ENCODE measurements at places on chromosomes 5 and 9.
A peak's percentile ranks its signal among the peaks of the same experiment; 100 is the strongest.

DNA sequence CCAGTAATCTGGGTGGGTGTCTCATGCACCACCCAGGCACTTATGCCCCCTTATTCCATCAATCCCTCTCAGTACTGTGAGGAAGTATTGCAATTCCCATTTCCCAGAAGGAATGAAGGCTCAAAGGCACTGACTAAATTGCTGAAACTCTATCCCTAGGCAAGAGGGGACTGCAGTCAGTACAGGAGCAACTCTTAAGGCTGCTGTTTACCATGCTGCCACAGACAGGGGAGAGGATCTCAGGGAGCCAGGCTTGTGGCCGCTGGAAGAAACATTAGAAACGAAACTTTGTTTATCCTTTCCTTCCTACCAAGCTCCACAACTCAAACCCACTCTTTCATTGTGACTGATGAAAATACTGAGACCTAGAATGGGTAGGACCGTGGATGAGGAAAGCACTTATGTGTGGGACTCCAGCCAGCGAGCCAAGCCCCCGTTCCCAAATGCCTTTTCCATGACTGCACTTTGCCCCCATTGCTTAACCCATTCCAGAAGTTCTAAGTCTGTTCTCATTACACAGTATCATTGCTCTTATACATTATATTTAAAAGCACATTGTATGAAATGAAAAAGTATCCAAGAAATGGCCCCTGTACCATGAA lies 54.3 kb downstream of the TLE1 start:
- no peak for DNase-seq

- no peak for DNase-seq
Measured at GRCh38 chr9:35675204-35675603, 1.5 kb downstream of the CA9 start.

DNA sequence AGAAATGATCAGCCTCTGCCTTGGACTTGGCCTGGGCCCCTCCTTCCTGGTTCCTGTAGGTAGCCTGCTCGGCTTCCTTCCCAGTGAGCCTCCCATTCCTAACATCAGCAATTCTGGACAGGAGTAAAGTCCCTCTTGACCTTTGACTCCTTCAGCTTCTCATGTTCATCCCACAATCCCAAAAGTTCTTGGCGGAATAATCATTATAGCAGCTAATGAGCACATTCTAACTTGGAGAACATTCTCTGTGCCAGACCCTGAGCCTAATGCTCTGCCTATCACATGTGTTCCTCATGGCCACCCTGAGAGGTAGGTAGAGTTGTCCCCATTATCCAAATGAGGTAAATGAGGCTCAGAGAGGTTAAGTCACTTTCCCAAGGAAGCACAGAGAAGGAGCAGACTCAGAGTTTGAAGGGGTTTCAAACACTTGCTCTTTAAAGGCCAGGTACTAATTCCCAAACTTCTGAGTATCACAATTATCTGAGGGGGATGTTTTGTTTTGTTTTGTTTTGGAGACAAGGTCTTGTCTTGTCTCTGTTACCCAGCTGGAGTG lies 21.2 kb downstream of the SWI5 start:
- DNase-seq, result no peak

- no peak for DNase-seq
Measured at GRCh38 chr5:68225188-68225910, 9.8 kb downstream of the PIK3R1 start.

DNA sequence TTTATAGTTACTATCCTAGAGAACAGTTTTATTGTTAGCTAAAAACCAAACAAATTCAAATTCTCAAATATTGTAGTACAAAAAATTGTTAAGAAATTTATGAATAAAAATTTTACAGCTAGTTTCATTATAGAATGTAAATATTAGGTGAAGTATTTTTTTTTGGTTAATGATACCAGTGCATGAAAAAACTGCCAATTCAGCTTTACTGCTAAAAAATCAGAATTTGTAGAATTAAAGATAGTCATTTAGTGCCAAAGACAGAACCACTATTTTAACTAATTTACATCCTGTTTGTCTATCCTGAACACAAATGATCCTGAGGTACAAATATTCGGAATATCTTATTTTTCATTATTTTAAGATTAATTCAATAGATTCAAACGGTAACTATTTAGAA lies 202.6 kb downstream of the FER start:
- no peak for DNase-seq

DNA sequence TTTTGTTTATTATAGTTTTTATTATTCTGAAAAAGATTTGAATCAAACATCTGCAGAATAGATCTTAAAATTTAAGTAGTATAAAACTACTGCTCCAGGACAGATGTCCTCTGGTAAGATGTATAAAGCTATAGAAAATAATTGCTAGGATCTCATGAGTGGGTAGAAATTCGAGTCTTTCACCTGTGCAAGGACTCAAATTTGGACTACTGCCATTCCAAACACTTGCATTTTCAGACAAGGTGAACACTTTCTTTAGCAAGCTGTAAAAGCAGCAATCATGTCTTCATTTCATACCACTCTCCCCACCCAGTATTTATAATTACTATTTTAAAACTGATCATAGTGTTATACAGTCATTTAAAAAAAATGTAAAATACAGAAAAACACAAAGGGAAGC lies 20.7 kb downstream of the SKP2 start:
- DNase-seq, result no peak

- DNase-seq, result no peak
Measured at GRCh38 chr5:107477492-107477891, 193.2 kb downstream of the EFNA5 start.

DNA sequence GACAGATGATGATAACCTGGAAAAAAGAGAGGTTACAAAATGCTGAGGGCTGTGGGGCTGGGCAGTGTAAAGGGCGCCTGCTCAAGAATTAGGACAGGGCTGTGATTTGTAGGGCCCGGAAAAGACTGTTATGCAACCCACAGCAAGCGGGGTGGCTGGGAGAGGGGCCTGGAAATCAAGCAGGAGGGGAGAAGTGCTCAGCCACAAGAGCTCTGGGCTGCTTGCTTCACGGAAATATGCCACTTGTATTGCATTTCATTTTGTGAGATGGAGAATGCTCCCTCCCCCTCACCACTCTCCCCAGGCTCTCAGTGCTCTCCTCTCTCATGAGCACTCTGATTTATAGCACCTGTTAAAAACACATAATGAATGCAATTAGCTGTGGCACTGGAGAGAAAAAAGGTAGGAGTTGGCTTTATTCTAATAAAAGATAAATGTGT lies 8.4 kb upstream of the HAND1 start:
- no peak for DNase-seq

DNA sequence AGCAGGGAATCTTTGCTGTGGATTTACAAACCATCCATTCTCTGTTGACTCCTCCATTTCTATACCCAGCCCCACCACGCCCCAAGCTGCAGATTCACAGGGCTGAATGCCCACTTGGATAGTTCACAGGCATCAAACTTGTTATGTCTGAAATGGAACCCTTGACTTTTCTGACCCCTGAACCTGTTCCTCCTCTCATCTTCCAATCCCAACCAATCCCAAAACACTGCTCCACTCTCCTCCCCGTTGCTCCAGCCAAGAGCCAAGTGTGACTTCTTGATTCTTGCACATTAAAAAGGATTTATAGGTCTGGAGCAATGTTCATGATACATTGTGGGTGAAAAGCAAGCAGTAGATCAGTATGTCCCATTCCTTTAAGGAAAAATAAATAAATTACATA lies 145.6 kb downstream of the DAB2IP start:
- no peak for DNase-seq

GRCh38 chr9:37425298-37425752 lies 2.8 kb downstream of the GRHPR start:
- no peak for DNase-seq

DNA sequence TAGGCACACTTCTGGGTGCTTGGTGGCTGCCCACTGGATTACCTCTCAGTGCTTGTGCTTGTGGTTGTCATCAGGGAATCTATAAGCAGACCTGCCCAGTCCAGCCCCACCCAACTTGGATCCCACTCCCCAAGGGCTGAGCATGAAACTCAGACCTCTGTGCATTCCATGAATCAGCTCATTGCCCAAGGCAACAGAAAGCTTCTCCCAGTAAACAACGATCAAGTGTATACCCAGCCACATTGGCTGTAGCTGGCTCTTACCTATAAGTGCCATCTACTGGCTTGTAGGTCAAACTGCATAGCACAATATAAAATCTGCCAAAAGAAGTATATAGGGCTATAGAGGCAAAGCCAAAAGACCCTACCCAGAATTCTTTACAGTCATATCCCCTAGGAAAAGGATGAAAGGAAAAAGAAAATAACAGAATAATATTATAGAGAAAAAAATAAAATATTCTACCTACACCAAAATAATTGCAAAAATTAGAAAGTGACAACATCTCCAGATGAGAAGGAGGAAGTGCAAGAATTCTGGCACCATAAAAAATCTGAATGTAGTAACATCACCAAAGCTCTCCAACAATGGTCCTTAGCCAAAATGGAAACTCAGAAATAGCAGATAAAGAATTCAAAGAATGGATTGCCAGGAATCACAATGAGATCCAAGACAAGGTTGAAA lies 321.0 kb upstream of the TRPC7 start:
- DNase-seq, result no peak

DNA sequence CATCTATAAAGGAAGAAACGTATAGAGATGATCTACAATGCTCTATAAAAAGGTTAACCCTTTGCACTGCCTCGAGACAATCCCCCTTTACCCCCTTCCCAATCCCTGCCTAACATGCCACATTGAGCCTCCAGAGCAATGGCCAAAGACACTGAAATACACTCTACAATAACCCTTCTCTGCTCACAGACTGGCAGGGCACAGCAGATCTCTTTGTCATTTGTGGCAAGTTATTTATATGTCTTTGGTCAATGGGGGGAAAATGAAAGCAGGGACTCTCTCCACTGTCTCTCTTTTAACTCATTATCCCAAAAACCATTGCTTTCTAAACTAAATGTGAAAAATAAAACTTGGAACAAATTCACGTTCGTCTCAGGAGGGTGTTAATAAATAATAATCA lies 51.7 kb downstream of the PTCH1 start:
- no peak for DNase-seq

- DNase-seq, result no peak
Measured at GRCh38 chr9:122218935-122219855, 9.6 kb downstream of the LHX6 start.

GRCh38 chr5:170619869-170620268 lies 116.0 kb downstream of the KCNIP1 start:
- no peak for DNase-seq

- DNase-seq, result peak; percentile 59
Measured at GRCh38 chr5:180353048-180353979, at the start of gene GFPT2. TSS of gene GFPT2 (minus strand) at chr5:180353336. CDS start at chr5:180353217, 119 bp downstream.

- no peak for DNase-seq
Measured at GRCh38 chr5:159735749-159736660, 180.3 kb upstream of the ADRA1B start.

DNA sequence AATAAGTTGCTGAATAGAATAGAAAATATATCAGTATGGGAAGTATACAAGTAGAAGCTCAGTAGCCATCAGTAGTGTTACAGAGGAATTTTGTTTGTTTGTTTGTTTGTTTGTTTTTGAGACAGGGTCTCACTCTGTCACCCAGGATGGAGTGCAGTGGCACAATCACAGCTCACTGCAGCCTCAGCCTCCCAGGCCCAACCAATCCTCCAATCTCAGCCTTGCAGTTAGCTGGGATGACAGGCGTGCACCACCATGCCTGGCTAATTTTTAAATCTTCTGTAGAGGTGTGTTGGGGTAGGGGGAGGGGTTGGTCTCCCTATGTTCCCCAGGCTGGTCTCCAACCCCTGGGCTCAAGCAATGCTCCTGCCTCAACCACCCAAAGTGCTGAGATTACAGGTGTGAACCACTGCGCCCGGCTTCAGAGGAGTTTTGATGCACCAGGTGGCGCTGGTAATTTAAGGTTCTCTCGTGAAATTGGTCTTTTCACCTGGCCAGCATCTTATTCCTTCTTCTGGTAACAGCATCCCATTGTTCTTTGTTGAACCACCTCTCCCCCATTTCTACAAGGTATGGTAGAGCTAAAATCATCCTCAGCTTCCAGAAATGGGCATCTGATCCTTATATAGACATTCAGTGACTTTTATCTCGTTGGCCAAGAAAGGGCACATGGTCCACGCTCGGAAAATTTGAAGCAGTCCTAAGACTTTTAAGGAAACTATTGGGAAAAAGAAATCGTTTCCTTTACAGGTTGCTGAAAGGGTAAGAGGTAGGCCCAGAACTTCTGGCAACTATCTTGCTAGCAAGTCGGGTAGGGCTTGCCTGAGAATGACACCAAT lies 157.1 kb downstream of the ARRDC3 start:
- DNase-seq, result peak; percentile 36

DNA sequence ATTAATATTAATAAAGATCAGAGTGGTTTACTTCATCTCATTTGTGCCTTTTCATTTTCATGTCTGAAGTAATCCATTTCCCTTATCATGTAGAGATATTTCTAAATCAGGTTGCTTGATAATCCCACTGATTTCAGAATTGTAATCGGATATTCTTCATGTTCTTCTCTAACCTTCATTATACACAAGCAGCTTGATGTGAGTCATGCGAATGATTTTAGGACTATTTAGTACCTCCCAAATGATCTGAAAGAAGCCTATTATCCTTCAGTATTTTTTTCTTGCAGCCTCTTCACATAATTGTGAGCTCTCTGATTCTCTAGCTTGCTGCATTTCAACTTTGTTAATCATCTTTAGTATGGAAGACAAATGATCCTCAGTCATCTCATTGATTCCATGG lies 182.0 kb downstream of the GIN1 start:
- no peak for DNase-seq

- no peak for DNase-seq
Measured at GRCh38 chr5:138635265-138635664, 60.1 kb upstream of the HSPA9 start.

- no peak for DNase-seq
Measured at GRCh38 chr9:133845440-133845839, 107.3 kb upstream of the SARDH start.

Measured in stimulated activated CD8-positive, alpha-beta memory T cell treated with anti-CD3 and anti-CD28 coated beads, Interleukin-4, amount 100 ng/mL, for 4 hours (primary cell).